ENCODE measurements at places on chromosomes 16 and 17.
A peak's percentile ranks its signal among the peaks of the same experiment; 100 is the strongest.

GRCh38 chr17:5126719-5127488, 11.1 kb downstream of the USP6 start:
- no peak for DNase-seq

- no peak for DNase-seq
These were observed 147.4 kb upstream of the TBX2 start for GRCh38 chr17:61251939-61252865.

GRCh38 chr17:48644159-48644558, 18.0 kb upstream of the HOXB9 start:
- DNase-seq: no peak

- no peak for DNase-seq
These were observed 32.8 kb downstream of the ADCY9 start for GRCh38 chr16:4083347-4083870.

DNA sequence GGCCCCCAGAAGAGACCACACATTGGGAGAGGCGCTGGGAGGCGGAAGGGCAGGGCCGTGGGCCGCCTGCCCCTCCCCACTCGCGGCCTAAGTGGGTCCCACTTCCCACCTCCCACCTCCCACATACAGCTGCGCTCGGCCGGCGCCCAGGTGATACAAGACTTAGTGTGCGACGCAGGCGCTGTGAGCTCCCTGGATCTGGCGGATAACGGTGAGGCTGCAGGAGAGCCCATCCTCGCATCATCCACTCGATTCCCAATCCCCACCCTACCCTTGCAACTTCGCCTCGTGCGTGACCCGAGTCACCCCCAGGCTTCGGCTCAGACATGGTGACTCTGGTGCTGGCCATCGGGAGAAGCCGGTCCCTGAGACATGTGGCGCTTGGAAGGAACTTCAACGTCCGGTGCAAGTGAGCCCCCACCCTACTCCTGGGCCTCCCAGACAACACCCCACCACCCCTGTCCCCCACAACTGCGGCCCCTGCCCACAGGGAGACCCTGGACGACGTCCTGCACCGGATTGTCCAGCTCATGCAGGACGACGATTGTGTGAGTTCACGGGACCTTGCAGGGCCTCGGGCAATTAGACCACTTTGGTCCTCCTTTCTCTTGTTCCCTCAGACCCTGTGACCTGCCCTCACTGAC, 3.9 kb downstream of the CARMIL2 start:
- no peak for DNase-seq

- no peak for DNase-seq
These were observed 247.3 kb downstream of the ZFHX3 start for GRCh38 chr16:72800524-72801161.

DNA sequence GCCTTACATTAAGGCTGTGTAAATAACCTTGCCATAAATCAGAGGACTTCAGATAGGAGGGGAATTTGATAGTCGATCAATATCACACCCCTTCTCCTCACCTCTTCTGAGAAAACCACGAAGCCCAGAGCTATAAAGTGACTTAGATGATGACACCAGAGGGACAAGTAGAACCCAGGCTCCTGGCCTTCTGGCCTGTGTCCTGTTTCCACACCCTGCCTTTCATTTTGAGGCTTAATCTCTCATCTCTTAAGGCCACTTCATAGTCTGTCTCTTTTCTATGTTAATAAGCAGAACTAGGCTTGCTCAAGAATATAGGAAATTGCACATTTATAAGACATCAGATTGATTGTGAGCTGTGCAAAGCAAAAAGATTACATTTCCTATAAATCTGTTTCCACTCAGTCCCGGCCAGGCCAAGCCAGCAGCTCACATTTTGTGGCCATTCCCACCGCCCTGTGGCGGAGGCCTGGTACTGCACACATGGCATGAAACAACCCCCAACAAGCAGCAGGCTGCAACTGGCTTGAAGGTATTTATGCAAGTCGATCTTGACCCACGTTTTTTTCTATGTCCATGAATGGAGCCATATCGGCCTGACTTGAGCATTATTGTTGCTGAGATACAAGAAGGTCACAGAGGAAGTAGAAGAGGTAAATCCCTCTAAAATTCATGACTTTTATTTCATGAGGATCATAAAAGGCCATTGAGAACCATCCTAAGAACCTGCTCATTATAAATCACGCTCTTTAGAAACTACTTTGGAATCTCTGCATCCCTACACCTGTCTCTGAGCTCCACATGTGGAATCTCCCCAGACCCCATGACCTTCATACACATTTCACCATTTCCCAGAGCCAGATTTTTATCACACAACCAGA, 93.7 kb downstream of the PMP22 start:
- peak; percentile 37 for DNase-seq

DNA sequence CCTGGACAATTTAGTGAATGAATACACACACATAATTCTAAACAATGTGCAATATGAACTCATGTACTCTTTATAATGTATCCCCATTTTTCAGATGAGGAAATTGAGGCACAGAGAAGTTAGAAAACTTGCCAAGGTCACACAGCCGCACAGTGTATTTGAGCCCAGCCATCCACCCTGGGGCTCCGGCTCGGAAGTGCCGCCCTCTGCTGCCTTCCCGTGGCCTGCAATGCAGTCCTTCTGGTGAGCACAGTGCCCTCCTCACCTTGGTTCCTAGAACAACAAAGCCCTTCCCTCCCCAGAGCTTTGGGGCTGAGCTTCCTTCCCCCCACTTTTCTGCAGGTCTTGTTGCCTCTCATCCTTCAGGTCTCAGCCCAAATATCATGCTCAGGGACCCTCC, 63.7 kb downstream of the C16orf78 start:
- DNase-seq: no peak

DNA sequence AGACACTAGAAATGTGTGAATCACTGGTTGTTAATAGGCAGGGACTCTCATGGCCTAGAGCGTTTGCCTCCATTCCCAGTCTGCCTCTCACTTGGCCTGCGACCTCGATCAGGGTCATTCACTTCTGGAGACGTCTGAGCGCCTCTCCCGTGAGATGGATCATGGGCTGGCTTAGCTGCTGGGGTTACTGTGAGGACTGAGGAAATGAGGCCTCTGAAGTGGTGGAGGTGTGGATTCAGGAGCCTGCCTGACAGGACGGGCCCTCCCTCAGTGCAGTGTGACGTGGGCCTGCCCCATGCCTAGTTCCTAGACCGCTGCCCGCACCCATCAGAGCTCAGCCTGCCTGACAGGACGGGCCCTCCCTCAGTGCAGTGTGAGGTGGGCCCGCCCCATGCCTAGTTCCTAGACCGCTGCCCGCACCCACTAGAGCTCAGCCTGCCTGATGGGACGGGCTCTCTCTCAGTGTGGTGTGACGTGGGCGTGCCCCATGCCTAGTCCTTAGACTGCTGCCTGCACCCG, 61.9 kb downstream of the BANP start:
- no peak for DNase-seq

- no peak for DNase-seq
These were observed 107.9 kb downstream of the HAPSTR1 start for GRCh38 chr16:9199311-9199710.

GRCh38 chr17:28749516-28750177, 5.8 kb downstream of the TRAF4 start:
- DNase-seq: no peak

GRCh38 chr17:39527220-39527813, 66.0 kb downstream of the CDK12 start:
- DNase-seq: peak; percentile 33

DNA sequence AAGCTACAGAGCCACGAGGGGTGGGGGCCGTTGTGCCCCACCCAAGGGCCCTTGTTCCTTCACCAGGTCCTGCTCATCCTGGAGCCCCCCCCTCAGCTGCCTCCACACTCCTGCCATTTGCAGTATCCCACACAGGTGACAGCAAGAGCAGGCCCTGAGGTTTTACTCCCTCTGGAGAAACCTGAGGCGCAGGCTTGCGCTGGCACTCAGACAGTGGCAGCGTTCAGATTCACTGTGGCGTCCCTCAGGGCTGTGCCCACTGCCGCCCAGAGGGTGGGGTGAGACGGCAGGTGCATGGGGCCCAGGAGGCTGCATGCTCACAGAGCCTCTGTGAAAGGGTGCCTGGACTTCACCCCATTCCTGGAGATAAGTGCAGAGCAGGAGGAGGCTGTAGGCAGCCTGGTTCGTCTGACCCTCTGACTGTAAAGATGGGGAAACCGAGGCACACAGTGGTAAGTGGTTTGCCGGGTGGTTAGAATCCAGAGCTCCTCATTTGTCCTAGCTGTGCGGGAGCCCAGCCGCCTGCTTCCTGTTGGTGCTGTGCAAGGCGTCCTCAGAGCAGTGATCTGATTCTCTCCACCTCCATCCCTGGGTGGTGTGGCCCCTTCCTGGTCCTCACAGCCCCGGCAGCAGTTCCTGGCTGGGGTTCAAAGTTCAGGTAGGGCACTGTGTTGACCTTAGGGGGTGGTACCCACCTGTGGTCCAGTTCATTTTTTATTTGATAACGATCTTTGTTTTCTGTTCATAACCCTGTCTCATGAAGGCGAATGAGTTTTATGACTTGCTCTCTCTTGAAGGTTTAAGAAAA, 1.6 kb downstream of the SPIRE2 start:
- peak; percentile 70 for DNase-seq

DNA sequence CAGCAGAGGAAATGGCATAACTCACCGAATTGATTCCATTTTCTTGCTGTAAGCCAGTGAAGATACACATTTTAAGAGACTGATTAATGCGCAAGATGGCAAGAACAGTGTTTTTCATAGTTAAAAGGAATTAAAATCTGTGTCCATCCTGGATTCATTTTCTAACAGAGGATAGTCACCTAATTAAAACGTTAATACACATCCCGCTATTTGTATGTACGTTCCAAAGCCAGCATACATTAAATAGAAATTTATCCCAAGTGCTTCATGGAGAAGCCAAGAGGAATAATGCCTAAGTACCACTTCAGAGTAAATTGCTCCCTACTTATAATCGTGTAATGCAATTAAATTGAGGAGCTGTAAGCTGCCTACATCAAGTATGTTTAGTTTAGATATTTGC, 49.9 kb downstream of the RBFOX1 start:
- DNase-seq: no peak

DNA sequence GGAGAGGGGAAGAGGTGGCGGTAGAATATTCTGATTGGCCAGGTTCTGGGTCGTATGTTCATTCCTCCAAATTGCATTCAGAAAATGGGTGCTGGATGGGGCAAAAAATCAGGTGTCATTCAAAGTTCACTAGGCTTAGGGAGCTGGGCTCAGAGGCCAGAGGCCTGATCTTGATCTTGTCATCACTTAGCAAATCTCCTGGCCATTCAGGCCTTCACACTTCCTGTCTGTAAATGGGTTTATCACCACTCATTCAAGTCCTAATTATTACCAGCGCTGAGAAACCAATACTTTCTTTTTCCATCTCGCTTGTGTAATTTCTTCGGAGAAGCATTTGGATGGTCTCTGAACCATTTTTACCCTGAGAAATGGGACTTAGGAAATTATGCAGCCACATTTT, 50.8 kb downstream of the BMERB1 start:
- DNase-seq: no peak

Data from HepG2 (cell line).